Suppressor macrophage treated with lipopolysaccharide for 1 hour (primary cell): ENCODE measurements at places on chromosomes 6 and 20.

- DNase-seq: no peak
These were observed 42.6 kb downstream of the BMP7 start for GRCh38 chr20:57223648-57224489.

- no peak for DNase-seq
These were observed 2.8 kb downstream of the TENT5A start for GRCh38 chr6:81749707-81750106.

GRCh38 chr6:53065266-53066076 lies at the start of gene FBXO9:
FBXO9 (plus strand) TSS chr6:53065404; CDS start chr6:53065790, 386 bp downstream.
- peak; percentile 70 for DNase-seq

DNA sequence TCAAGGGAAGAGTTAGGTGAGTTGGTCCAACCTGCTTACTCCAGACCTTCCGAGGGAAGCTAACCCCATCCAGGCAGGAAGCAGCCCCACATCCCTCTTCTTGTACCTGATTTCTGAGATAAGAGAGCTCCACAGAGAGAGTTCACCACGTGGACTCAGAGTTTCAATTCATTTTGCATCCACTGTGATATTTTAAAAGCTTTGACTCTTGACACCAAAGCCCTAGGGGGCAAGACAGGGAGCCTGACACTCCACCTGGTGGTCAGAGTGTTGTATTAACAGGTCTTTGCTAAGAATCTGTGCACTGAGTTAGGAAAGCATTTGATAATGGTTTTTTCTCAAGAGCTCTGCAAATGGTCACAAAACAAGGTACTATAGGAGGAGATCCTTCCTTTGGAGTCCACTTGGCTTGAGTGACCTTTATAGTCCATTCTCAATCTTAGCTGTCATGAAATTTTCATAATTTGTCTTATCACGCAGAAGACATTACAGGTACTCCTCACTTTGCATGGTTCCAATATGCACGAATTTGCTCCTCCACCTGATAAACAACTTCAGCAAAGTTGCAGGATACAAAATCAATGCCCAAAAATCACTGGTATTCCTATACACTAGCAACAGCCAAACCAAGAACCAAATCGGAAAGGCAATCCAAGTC lies 56.2 kb upstream of the RIPOR2 start:
- peak; percentile 88 for DNase-seq

- peak; percentile 94 for DNase-seq
These were observed 58.6 kb downstream of the SYNJ2 start for GRCh38 chr6:158040051-158040803.

DNA sequence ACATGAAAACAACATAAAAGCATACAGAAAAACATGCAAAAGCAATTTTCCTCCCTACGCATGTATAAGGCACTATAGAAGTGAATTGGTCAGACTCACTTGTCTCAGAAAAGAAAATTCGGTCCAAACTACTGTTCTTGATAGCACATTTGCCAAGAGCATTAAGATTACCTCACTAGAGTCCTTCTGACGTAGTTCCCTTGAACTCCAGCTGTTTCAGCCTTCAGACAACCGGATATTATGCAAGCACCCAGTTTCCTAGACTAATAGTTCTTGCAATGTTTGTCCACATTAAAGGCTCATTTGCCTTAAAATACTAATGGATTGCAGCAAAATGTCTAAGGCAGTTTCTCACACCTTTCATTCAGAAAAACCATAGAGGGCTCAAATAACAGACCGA lies 2.5 kb upstream of the CASS4 start:
- DNase-seq: peak; percentile 82

DNA sequence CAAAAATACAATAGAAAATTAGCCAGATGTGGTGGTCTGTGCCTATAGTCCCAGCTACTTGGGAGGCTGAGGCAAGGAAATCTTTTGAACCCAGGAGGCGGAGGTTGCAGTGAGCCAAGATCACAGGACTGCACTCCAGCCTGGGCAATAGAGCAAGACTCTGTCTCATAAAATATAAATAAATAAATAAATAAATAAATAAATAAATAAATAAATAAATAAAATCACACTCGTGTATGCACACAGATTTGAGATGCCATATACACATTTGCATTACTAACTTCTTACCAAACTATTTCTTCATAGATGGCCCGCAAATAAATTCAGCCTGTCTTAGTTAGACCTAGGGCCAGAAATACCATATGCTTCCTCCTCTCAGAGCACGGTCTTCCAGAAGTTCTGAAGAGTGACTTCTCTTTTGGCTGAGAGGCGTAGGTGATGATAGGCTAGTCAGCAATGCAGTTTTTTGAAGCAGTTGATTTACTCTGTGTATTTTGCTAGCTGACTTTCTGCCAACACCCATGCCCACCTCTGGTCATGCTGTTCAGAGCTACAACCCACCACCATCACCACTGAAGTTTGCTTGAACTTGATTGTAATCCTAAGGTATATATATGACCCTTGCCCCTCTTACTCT lies 150.1 kb downstream of the SASH1 start:
- DNase-seq: no peak

- no peak for DNase-seq
These were observed 50.3 kb upstream of the MCM9 start for GRCh38 chr6:118985123-118985830.

DNA sequence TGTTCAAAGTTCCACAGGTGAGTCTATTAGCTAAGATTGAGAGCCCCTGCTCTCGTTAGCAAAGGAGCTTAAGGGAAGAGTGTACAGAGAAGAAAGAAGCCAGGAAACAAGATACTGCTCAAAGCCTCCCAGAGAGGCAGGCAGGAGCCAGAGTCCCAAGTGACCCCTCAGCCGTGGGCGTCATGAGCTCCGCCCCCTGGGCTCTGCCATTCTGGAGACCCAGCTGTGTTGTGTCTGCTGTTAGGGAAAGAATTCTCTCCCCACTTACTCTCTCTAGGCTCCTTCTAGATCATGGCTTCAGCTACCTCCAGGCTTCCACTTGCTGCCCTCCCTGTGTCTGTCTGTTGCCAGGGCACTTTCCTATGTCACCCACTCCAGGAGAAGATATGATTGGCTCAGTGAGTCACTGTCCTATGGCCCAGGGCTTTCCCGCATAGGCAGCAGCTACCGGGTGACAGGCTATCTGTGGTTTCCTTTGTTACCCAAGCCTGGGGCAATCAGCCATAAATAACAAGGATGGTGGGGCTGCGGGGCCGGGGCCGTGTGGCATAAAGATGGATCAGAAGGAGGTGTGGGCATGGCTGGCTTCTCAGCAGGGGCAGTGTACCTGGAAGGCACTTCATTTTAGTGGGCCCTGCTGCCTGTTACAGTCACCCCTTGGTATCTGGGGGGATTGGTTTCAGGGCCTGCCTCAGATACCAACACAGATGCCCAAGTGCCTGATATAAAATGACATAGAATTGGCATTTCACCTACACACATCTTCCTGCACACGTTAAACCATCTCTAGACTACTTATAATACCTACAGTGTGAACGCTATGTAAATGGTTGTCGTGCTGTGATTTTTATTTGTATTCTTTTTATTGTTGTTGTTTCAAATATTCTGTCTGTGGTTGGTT lies 118.9 kb downstream of the ARMC2 start:
- DNase-seq: peak; percentile 95

- no peak for DNase-seq
These were observed 64.8 kb upstream of the KIF25 start for GRCh38 chr6:167932468-167933276.

DNA sequence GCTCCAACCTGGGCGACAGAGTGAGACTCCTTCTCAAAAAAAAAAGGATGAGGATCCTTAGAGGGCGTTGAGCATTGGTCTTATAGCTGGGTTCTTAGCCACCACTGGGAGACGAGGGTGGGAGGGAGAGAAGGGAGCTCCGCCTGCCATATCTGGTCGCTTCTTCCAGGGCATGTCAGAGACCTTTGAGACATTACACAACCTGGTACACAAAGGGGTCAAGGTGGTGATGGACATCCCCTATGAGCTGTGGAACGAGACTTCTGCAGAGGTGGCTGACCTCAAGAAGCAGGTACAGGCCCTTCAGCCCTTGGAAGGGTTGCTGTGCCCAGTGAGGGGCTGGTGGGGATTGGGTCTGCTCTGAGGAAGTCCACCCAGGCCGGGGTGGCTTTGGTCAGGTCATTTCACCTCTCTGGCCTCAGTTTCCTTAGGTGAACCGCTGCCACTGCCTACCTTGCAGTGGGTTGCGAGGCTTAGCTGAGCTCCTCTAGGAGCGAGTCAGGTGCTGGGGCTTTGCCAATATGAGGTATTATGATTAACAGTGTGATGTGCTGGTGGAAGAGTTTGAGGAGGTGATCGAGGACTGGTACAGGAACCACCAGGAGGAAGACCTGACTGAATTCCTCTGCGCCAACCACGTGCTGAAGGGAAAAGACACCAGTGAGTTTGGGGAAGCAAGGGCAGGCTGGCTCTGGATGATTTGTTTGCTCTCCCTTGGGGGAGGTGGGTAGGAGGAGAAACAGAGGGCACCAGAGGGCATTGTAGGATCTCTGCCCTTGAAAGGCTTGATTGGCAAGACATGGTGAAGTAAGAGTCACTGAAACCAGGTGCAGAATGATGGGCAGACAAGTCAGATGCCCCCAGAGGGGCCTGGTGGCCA lies 8.5 kb downstream of the CNPY3 start:
- DNase-seq: no peak

- DNase-seq: no peak
These were observed 14.8 kb upstream of the SERPINB9 start for GRCh38 chr6:2917801-2918445.

DNA sequence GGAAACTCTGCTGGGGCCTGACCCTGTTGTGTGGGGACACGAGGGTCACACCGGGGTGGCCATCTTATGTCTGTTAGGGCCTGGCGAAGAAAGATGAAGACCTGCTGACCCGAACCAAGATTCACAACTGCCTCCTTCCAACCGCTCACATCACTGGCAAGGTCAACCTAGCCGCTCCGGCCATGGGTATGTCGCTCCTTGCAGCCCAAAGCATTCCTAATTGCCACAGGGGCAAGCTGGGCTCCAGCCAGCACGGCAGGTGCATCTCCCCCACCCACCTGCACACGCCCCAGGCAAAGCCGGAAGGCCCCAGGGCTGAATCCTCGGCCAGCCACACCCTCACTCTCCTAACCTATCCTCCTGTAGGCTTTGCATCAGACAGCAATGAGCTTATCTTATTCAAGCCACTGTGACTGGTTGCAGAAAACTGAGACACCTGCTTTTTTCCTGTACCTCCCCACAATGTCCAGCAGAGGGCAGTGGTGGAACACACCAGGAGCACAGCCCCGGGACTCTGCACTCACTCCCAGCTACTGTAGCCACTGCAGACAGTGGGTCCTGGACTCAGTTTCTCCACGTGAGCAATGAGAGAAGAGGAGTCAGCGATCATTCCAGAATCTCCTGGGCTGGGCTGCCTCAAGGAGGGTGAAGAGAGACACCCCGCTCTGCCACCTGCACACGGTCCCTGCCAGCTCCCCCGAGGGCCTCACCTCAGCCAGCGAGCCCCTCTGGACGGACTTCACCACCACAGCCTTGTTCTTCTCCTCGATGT lies 170.2 kb downstream of the PREX1 start:
- peak; percentile 82 for DNase-seq

- no peak for DNase-seq
These were observed 13.8 kb downstream of the STX16 start for GRCh38 chr20:58664883-58665282.

GRCh38 chr6:25414755-25415154 lies 135.6 kb downstream of the CARMIL1 start:
- DNase-seq: no peak

GRCh38 chr6:151749341-151749740 lies 58.1 kb upstream of the ESR1 start:
- no peak for DNase-seq

- no peak for DNase-seq
These were observed 162.1 kb downstream of the MTFR2 start for GRCh38 chr6:136087986-136088385.

DNA sequence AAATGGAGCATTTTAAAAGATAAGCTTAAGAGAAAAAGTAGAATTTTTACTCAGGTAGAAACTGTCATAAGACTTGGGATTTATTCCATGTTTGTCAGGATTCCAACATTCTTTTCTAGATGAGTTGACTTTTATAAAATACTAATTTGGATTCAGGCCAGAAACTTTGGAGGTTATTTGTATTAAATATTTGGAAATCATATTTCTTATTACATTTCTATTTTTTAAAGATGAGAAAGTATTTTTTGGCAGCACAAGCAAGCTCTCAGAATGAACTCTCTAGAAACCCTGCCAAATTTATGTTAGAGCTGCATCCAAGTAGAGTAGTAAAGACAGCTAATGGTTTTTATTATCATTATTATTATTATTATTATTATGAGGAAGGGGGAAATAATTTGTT lies 1014.9 kb upstream of the GJE1 start:
- no peak for DNase-seq

DNA sequence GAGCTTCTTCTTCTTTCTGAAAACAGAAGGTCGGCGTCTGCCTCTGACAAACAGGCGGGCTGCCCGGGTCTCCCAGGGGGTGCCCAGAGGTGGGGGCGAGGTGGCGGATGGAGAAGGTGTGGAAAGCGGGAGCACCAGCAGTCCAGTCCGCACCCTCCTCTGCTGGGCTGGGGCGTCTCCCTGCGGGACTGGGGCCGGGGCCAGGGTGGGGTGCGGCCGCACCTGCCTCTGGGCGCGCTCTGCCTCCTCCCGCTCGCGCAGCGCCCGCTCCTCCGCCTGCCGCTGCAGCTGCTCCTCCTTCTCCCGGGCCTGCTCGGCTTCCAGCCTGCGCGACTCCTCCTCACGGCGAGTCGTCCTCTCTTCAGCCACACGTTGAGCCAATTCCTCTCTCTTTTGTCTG lies 71.1 kb upstream of the BCLAF1 start:
- no peak for DNase-seq

GRCh38 chr6:127332383-127332961 lies 10.9 kb downstream of the ECHDC1 start:
- no peak for DNase-seq

DNA sequence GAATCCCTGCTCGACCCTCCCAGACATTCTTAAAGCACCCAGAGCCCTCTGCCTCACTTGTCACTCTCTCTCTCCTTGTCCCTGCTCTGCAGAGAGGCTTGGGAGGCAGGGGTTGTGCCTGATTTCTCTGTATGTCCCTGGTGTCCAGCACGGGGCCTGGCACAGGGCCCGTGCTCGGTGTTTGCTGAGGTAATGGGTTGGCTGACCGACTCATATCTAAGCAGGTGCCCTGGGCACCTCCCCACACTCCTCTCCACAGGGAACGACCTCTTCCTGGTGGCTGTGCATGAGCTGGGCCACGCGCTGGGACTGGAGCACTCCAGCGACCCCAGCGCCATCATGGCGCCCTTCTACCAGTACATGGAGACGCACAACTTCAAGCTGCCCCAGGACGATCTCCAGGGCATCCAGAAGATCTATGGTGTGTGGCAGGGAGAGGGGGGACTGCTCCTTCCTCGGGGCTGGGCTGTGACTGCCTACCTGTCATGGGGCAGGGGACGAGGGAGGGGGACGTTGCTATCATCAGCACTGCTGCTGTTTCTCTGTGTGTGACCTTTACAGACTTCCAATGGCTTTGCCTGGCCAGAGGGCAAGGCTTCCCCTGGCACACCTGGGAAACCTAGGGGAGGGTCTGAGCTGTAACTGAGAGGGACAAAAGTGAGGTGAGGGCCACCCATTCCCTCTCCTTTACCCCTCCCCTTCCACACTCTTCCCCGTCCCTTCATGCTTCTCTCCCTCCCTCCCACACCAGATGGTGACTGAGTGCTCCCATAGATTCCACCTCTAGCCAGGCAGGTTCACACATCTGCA lies 14.2 kb downstream of the MMP24OS start:
- no peak for DNase-seq

- DNase-seq: no peak
These were observed 993.8 kb upstream of the MAP3K7 start for GRCh38 chr6:91580635-91581034.

- DNase-seq: peak; percentile 62
These were observed 8.6 kb upstream of the TRIB3 start for GRCh38 chr20:371755-372542.

- no peak for DNase-seq
These were observed 217.9 kb downstream of the PLCB4 start for GRCh38 chr20:9286501-9287461.
